ENCODE measurements at places on chromosomes 16 and 17.

GRCh38 chr16:17936766-17937402 lies 399.7 kb downstream of the NPIPA8 start:
- no peak for DNase-seq

DNA sequence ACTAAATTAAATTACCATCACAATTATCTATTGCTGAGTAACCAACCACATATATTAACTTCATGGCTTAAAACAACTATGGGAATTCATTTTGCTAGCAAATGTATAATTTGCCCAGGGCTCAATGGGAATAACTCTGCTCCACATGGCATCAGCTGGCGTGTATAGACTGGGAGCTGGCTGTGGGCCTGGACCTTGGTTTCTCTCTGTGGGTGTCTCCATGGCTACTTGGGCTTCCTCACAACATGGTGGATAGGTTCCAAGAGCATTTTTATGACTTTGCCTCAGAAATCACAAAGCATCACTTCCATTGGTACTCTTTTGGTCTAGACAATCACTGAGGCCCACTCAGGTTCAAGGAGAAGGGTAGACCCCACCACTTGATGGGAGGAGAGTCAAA lies 144.9 kb downstream of the SOCS1 start:
- DNase-seq = no peak

DNA sequence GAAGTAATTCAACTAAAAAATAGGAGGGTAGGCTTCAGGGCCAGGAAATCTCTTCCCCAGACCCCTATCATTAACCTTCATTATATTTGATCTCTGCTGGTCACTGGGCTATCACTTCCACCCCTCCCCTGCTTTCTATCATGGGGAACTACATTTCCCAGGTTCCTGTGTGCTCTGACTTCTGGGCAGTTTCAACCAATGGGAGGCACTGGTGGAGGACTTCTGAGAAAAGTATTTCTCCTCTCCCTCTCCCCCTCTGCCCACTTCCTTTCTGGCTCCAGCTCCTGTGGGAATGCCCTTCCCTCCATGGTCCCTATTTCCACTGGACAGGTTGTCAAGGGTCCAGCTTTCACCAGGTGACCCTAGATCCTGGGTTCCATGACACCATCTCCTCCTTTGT lies 364.4 kb downstream of the C16orf95 start:
- DNase-seq = peak; percentile 70

- no peak for DNase-seq
These were observed 12.5 kb downstream of the CDH13 start for GRCh38 chr16:82639263-82639662.

DNA sequence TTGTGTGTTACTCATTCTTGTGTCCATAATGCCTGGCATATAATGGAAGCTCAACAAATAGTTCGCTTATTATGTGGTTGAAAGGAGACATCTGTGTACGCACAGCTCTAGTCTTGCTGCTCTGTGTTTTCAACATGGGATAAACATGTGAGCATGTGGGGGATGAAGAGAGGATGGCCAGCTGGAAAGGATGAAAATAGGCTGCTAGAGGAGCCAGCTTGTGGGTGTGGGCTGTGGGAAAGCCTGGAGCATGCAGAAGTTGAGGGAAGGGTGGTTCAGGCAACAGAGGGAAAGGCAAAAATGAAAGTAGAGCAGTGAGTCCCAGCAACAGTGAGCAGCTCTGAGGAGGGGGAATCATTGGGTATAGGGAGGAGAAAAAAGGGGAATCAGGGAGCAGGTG lies 324.6 kb upstream of the CDH11 start:
- no peak for DNase-seq

GRCh38 chr16:19269098-19269497 lies 16.4 kb upstream of the CLEC19A start:
- no peak for DNase-seq

- peak; percentile 39 for DNase-seq
These were observed 9.2 kb upstream of the CCNF start for GRCh38 chr16:2420035-2420434.

DNA sequence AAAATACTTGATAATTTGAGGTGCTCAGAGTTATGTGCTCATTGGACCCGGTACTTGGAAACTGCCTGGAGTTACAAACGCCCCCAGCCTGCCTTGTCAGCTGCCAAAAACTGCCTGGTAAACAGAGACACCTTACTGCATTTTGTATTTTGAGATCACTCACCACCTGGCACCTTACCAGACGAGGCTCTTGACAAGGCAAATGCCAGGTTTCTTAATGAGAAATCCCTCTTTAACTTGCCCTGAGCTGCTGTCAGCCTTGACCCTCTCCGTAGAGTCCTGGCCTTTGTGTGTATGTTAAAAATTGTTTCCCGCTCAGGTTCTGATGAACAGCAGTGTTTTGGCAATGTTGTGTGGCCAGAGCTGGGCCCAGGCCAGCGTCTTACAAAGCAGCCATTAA lies 28.8 kb downstream of the SYT17 start:
- no peak for DNase-seq

GRCh38 chr16:69888005-69888590 lies 63.0 kb upstream of the CLEC18A start:
- no peak for DNase-seq

- DNase-seq = peak; percentile 3
These were observed 162.6 kb downstream of the CA10 start for GRCh38 chr17:51995797-51996403.

DNA sequence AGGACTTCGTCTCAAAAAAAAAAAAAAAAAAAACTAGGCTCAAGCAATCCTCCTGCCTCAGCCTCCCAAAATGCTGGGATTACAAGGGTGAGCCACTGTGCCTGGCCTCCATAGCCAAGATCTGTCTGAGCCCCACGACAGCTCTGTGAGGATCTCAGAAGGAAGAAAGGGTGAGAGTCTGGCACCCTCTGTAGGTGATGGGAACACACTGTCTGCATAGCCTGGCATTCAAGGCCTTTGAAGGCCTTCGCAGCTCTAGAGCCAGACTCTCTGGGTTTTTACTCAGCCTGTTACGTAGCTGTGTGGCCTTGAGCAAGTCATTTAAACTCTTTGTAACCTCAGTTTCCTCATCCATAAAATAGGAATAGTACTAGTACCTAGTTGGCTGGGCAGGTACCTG lies 6.3 kb upstream of the XPO6 start:
- DNase-seq = peak; percentile 71

DNA sequence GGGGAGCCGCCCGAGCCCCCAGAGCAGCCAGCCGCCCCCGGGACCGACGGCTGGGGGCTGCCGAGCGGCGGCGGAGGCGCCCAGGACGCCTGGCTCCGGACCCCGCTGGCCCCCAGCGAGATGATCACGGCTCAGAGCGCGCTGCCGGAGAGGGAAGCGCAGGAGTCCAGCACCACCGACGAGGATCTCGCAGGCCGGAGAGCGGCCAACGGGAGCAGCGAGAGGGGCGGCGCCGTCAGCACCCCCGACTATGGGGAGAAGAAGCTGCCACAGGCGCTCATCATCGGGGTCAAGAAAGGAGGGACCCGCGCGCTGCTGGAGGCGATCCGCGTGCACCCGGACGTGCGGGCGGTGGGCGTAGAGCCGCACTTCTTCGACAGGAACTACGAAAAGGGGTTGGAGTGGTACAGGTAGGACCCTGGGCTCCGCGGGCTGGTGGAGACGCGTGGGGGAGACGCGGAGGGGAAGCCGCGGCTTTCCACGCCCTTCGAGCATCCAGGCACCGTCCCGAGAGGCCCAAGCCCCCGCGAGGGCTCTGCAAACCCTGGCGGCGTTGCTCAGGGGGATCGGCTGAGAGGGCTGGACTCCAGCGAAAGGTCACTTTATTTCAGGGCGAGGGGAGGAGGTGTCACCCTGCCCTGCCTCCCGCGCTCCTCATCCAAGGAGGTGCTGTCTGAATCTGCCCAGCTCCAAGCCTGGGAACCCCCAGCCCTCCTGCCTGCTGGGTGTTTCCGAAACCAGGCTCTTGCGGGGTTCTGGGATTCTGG lies 1.2 kb downstream of the HS3ST4 start:
- no peak for DNase-seq

GRCh38 chr16:87671221-87671620 lies 68.9 kb downstream of the JPH3 start:
- no peak for DNase-seq

DNA sequence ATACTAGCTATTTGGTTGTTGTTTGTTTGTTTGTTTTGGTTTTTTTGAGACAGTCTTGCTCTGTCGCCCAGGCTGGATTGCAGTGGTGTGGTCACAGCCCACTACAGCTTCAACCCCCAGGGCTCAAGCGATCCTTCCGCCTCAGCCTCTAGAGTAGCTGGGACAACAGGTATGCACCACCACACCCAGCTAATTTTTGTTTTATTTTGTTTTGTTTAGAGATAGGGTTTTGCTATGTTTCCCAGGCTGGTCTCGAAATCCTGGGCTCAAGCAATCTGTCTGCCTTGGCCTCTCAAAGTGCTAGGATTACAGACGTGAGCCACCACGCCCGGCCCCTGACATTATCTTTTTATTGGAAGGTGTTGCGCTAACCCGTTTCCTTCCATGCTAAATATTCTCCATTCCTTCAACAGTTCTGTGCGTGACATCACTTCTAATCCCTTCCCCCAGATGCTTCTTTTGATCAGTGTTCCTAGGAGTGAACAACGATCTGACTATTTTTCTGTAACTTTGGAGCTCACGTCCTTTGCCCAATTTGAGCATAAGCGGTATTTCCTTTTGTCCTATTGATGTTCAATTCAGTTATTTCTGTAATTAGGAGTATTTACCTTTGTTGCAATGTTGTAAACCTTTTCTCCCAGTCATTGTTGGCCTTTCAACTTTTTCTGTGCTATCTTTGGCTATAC lies 30.2 kb upstream of the EMP2 start:
- no peak for DNase-seq

- peak; percentile 62 for DNase-seq
These were observed 4.5 kb downstream of the PRSS27 start for GRCh38 chr16:2715519-2715918.

GRCh38 chr16:56914896-56915295 lies 17.0 kb upstream of the HERPUD1 start:
- no peak for DNase-seq

DNA sequence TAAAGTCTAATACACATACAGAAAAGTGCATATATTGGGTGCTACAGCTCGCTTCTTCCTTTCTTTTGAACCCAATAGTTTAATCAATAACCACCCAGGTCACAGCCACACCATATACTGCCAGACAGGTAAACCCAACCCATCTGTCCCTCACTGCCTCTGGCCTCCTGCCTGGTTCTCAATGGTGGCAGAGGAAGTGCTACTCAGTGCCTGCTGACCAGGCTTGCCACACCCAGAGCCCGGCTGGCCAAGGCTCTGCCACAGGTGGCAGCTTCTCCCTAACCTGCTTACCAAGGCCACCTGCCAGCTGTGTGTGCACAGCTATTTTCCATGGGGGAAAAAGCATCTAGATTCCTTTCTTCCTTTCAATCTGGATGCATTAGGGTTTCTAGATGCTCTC lies 584 bp downstream of the PMP22 start:
- no peak for DNase-seq

DNA sequence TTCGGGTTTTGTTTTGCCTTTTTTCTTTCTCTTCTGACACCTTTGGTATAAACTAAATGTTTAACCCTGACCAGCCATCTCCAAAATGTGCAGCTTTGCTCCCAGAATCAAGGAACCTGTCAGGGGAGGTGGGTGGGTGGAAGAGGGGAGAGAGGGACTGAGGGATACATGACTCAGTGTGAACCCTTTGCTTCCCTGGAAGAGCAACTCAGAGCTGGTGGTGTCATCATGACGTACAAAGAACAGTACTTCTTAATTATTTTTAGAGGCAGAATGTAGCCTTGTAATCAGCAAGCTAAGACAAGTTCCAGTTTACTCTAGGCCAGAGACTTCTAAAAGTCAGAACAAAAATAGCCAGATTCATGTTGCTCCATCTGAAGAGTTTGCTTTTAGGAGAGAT lies 119.6 kb upstream of the HAS3 start:
- peak; percentile 64 for DNase-seq

GRCh38 chr17:7479213-7480088 lies at the start of gene ZBTB4:
Gene ZBTB4, minus strand, starts transcription at chr17:7479631. Its CDS starts 12,830 bp downstream, at chr17:7466801.
- peak; percentile 61 for DNase-seq

- DNase-seq = no peak
These were observed 967 bp upstream of the CDH15 start for GRCh38 chr16:89170346-89171215.

- no peak for DNase-seq
These were observed 5.5 kb upstream of the ACSF2 start for GRCh38 chr17:50420419-50421112.

- DNase-seq = no peak
These were observed 21.2 kb downstream of the CORO7 start for GRCh38 chr16:4395055-4395726.

GRCh38 chr17:78304549-78305037 lies 55.3 kb downstream of the SOCS3 start:
- DNase-seq = no peak

GRCh38 chr16:70399951-70400350 lies 38.9 kb downstream of the ST3GAL2 start:
- DNase-seq = no peak

GRCh38 chr16:84496991-84497390 lies 7.5 kb downstream of the MEAK7 start:
- DNase-seq = no peak

DNA sequence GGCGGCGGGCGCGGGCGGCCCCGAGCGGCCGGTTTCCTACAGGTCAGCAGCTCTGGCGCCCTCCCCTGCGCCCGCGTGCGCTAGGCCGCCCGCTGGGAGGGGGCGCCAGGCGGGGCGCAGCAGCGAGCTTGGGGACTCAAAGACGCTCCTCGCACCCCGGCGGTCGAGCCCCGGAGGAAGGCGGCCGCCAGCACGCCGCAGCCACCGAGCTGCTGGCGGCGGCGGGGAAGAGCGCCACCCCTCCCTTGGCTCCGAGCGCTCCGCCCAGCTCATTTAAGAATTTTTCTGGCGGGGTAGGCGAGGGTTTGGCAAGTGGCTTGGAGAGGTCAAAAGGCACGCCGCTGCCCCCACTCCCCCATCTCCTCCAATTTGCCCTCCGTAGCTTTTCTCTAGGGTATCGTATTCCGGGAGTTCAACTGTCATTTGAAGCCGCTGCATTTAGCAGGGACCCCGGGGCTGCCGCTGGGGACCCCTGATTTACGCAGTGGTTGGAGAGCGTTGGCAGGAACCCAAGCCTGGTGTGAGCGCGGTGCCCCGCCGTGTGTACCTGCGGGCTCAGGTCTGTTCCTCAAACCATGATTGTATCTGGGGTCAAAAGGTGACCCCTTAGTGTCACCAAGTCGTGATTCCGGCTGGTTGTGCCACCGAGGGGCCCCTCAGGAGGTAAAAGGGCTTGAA lies 59.5 kb upstream of the GSE1 start:
- DNase-seq = peak; percentile 68

GRCh38 chr17:1111599-1112443 lies 68.0 kb downstream of the ABR start:
- no peak for DNase-seq

GRCh38 chr16:85948138-85948509 lies 49.2 kb downstream of the IRF8 start:
- DNase-seq = no peak

DNA sequence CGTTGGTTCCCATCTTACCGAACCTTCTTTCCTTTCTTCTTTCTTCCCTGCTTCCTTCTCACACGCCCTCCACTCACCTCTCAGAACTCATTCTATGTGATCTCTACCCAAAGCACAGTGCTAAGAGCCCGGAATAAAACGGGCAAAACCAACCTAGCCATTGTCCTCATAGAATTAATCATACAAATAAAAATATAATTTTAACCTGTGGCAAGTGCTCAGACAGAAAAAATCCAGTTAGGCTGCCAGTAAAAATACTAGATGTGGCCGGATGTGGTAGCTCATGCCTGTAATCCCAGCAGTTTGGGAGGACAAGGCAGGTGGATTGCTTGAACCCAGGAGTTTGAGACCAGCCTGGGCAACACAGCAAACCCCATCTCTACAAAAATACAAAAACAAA lies 27.0 kb downstream of the BMERB1 start:
- DNase-seq = no peak

- DNase-seq = peak; percentile 32
These were observed 10.9 kb upstream of the MMD start for GRCh38 chr17:55432358-55433028.

- DNase-seq = no peak
These were observed 137.9 kb downstream of the GAS7 start for GRCh38 chr17:10060526-10060925.

Data from EH (cell line).